ENCODE measurements at places on chromosomes 11 and 22. TPM values are rescaled to one million over a fixed set of nuclear protein-coding genes. Genes with fewer than 3 reads are reported as not detected.

DNA sequence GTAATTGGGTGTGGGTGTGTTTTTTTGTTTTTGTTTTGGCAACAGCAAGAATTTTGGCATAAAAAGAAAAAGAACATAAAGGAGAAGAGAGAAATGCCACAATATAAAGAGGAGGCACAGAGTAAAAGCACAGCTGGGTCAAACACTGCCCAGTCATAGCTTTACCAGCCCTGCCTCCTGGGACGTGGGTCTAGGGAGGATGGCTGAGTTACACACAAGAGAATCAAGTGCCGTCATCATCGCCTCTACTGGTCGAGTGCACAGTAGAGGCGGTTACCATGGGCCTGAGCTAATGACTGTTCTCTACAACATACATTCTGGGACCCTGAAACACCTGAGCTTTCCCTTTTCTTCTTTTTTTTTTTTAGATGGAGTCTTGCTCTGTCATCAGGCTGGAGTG, 87.6 kb upstream of the BID start:
- no peak for DNase-seq

DNA sequence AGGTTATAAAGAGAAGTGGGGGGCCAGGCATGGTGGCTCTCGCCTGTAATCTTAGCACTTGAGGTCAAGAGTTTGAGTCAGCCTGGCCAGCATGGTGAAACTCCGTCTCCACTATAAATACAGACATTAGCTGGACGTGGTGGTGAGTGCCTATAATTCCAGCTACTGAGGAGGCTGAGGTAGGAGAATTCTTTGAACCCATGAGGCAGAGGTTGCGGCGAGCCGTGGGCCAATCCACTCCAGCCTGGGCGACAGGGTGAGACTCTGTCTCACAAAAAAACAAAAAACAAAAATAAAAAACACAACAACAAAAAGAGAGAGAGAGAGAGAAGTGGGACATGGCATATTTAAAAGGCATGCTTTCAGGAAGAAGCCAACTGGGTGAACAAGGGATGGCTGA, 80.1 kb upstream of the CARD18 start:
- no peak for DNase-seq

DNA sequence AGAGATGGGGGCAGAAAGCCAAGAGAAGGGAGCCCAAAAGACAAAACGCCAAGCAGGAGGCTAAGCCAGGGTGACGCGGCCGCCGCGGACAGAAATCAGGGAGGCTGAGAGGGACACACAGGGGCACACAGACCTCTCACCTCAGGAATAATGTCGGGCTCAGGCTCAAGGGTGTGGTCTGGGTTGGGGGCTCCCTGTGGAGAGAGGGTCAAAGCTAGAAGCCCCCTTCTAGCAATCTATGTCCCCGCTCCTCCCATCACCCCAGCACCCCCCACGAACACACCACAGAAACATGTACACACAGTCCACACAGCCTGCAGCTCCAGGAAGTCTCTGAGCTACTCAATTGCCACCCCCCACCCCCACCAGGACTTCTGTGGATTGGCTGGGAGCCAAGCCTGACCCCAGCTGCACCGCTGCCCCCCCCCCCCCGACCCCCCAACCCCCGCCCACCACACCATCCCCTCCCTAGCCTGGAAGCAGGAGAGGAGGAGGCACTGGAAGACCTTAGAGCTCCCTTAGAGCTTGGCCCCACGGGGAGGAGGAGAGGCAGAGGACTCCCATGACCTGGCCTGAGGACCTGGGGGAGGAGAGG, 6.9 kb downstream of the BCL9L start:
- DNase-seq = peak; percentile 38

GRCh38 chr11:26344647-26345046, 12.7 kb downstream of the ANO3 start:
- DNase-seq = no peak

- no peak for DNase-seq
These were observed 21.8 kb upstream of the LRRC10B start for GRCh38 chr11:61486779-61487178.

DNA sequence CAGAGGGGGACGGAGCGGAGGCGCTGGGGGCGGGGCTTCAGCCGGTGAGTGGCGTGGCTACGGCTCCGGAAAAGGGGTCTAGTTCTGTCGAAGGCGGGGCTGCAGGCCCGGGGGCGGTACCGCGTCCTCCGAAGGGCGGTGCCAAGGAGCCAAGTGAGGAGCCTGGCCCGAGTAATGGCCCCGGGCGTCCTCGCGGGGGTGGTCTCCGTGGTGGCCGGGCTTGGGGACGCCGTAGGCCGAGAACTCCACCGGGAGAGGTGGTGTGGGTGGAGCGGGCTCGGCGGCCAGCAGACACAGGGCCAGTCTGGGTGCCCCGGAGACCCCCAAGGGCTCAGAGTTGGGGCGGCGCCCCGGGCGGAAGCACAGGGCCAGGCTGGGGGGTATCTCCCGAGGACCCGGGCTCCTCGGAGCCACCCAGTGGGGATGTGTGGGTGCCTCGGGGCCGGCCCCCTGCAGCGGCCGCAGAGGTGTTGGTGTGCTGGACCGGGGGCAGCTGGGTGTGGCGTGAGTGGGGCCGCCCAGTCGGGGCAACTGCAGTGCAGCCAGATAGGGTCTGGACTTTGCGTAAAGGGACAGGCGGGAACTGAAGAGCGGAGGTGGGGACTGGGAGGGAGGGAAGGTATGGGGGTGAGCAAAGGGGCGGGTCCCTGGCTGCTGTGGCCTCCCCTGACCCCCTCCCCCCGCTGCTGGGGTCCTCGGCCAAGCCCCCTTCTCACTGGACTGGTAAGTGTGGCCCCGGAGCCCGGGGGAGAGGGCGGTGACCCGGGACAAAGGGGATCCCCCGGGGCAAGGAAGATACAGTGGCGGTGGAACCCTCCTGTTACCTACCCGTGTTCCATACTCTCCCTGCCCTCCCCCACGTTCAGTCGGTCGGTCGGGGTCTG, 838 bp downstream of the FKBP2 start:
- DNase-seq = peak; percentile 98

DNA sequence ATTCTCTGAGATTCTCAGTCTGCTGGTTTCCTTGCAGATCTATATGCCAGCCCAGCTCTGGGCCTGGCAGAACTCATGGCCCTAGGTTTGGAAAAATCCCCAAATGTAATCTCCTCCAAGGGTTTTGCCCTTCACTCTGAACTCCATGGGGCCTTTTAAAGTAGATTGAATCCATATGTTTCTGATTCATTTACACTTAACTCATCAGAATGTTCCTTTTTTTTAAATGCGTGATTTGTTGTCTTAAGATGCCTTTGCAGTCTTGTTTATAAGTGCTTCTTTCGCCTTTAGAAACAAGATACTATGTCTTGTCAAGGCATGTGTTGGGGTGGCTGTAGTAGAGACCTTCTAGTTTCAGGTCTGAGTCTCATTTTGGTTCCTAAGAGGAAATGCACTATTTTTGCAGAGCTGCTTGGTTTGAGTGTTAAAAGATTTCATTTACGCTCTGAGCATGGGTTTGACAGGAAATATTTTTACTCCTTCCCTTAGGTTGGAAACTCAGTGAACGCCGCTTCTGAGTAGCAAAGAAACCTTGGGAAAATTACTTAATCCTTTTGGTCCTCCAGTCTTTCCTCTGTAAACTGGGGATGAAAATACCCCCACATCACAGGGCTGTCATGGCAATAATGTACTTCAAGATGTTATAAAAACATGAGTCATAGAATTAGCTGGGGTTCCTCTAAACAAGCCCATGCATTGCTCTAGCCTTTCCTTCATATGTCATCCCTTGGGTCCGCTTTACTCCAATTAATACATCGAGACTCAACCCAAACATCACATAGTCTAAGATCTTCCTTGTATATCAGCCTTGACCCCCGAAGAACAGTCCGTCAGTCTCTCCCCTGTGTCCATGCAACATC, 83.5 kb downstream of the SNX19 start:
- DNase-seq = no peak

GRCh38 chr11:19283991-19284390, 43.2 kb upstream of the E2F8 start:
- DNase-seq = no peak

GRCh38 chr22:39444247-39444800, 12.5 kb upstream of the MGAT3 start:
- no peak for DNase-seq

- no peak for DNase-seq
These were observed 746.1 kb downstream of the CNTN5 start for GRCh38 chr11:99766811-99767210.

DNA sequence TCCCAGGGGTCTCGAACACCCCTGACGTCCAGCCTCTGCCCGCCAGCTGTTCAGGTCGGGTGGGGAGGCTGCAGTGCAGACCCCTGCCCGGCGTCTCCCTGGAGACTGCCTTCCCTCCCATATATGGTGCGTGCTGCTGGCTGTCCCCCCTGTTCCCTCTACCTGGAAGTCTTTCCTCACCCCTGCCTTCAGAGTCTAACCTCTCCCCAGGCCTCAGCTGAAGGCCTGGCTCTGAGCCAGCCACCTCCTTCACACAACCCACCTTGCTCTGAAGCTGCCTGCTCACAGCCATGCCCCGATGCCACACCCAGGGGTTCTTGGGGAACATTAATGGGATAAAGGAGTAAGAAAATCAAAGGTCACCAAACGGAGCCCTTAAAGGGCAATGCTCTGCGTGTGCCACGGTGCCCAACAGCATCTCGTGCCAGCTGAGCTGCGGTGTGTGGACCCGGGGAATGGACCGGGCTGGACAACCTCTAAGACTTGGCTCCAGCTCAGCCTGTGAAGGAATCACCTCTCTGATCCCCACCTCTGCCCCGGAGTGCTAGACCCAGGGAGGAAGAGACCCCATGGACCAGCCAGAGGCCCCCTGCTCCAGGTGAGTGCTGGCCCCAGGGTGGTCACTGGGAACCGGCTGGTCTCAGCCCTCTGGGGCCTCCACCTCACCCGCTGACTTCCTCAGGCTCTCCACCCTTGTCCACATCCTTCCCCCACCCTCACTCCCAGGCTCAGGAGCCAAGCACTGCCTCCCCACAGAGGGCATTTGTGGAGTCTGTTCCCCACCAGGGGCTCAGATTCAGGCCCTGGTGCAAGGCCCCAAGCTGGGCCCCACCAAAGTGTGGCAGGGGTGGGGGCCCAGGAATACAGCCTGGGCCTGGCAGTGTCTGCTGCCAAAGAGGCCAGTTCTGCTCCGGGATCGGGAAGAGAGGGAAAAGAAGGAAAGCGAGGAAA, at the start of gene NLRP6:
Gene NLRP6 (plus strand): TSS at position 407 of the 951 bp plus-strand sequence. CDS start 163 bp downstream, at position 570.
- no peak for DNase-seq

- peak; percentile 89 for DNase-seq
These were observed 7.5 kb downstream of the BCL9L start for GRCh38 chr11:118918128-118918685.

GRCh38 chr22:24153353-24153752, 27.9 kb upstream of the SUSD2 start:
- peak; percentile 46 for DNase-seq

DNA sequence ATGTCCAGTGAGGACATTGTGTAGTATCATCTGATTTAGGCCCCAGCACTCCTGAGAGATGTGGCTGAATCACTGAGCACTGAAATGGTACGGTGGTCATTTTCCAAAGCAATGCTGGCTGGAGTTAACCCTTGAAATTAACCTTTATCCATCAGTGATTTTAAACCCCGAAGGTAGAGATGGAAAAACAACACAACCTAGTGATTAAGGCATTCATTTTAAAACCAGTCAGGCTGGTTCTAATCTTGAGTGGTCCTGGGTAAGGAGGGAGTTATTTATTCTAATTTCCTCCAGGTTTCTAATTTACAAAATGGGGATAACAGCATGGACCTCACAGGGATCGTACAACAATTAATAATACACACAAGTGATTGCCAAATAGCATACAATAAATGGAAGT, 6.6 kb upstream of the CSNK2A3 start:
- DNase-seq = no peak

- DNase-seq = no peak
These were observed 788.7 kb upstream of the CHORDC1 start for GRCh38 chr11:91011503-91011902.

GRCh38 chr11:16767137-16767536, 28.7 kb downstream of the C11orf58 start:
- DNase-seq = no peak

GRCh38 chr11:4125141-4125540, 30.5 kb downstream of the RRM1 start:
- DNase-seq = peak; percentile 14

GRCh38 chr11:111379602-111380136, 594 bp upstream of the POU2AF1 start:
- no peak for DNase-seq

- peak; percentile 51 for DNase-seq
These were observed 5.4 kb downstream of the FJX1 start for GRCh38 chr11:35623621-35624168.

GRCh38 chr11:63590024-63590788, 24.0 kb downstream of the PLAAT3 start:
- DNase-seq = no peak

DNA sequence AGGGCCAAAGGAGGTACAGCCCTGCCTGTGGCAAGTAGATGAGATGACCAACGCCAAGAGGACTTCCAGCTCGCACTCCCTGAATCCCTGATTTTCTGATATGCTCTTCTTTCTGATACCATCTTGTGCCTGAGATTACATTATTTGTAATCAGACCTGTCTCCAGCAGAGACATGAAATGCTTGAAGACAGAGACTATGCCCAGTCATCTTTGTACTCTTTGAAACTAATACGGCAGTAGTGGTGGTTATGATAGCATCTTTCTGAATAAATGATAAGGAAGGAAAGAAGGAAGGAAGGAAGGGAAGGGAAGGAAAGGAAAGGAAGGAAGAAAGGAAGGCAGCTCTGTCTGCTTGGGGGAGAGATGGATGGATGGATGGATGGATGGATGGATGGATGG, 27.8 kb downstream of the IL10RA start:
- no peak for DNase-seq

DNA sequence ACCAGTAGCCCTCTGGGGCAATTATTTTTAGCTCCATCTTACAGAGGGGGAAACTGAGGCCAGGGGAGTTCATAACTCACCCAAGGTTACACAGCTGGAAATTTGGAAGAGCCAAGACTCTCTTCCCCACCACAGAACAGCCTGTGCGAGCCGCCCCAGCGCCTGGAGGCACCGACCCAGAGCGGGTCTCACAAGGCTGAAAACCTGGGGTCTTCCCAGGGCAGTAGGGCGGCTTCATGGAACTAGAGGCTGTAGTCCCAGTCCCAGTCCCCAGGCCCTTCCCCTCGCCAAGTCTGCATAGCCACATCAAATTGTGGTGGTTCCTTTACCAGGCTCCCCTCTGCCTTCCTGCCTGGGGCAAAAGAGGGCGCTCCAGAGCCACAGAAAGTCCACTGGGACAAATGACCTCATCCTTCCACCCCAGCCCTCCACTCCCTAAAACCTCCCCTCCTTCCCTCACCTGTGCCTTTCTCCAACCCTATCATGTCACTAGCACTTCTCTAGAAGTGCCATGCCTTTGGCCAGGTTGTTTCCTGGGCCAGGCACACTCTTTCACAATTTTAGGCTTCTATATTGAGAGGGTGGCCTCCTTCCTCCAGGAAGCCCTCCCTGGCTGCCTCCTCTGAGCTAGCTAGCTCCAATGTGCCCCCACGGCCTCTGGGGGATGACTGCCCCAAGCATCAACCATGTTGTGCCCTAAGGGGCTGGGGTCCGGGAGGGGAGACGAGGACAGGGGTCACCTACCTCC, 15.2 kb upstream of the CDC42EP1 start:
- DNase-seq = peak; percentile 64

CTNND1 gene
- 49.5 TPM for total RNA-seq

LUZP2 gene
- total RNA-seq = 0.07 TPM

FAM180B gene
- not detected for total RNA-seq

OR51B5 gene
- total RNA-seq = 118 TPM

TENM4 gene
- 33.5 TPM for total RNA-seq

OR51E2 gene
- total RNA-seq = not detected

NR1H3 gene
- total RNA-seq = 13.4 TPM

C11orf65 gene
- total RNA-seq = not detected

NAALAD2 gene
- 1.3 TPM for total RNA-seq

LINC01488 gene
- not detected for total RNA-seq

GAL3ST1 gene
- total RNA-seq = not detected

APOBEC3G gene
- 8.0 TPM for total RNA-seq

SPON1 gene
- total RNA-seq = not detected

P4HA3 gene
- 0.74 TPM for total RNA-seq

INSC gene
- total RNA-seq = 4.0 TPM

CCDC116 gene
- total RNA-seq = not detected

Data from HT1080 (cell line).